ENCODE measurements at places on chromosomes 1 and 21.
A peak's percentile ranks its signal among the peaks of the same experiment; 100 is the strongest.

DNA sequence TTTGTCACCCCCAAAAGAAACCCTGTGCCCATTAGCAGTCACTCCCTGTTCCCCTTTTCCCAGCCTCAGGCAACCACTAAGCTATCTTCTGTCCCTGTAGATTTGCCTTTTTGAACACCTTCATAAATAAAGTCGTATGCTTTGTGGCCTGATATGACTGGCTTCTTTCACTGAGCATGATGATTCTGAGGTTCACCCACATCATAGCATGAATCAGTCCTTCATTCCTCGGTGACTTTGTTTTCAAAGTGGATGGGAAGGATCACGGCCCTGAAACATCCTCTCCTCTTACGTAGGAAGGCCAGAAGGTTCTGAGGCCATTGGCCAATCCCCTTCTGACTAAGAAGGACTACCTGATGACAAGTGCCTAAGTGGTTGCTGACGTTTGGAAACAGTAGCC lies 39.1 kb downstream of the NIPAL3 start:
- no peak for DNase-seq

GRCh38 chr1:32891241-32891570 lies 4.9 kb downstream of the HPCA start:
- no peak for DNase-seq

DNA sequence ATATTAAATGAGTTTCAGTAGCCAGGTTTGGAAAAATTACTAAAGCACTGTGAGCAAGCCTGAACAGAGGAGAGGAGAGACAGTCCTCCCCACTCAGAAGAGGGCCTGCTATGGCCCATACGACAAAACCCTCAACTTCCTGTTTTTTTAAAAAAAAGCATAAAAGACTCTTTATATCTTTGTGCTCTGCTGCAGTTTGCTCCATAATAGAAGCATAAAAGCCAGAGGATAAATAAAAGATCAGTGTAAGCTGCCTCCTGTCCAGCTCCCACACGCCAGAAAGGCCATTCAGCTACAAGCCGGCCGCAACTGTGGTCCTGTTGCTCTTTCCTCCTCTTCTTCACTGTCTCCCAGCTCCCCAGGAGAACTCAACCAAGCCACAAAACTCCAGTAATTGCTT lies 37.8 kb downstream of the NID1 start:
- DNase-seq: no peak

DNA sequence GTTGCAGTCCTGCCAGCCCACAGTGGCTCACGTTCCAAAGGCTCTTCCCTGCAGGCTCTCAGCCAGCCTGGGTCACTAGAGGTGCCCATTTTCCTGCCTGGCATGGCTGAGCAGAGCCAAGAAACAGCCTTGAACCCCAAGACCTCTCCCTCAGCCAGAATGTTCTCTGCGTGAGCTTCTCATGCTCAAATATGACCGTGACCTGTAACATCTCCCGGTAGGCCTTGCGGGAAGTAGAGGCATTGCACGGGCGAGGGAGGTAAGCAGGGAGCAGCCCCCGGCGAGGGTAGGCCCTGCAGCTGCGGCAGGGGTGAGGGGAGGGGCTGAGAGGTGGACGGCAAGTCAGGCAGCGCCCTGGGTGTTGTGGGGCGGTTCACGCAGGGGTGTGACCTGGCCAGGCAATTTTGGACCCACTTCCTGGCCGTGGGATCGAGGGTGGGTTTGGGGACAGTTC lies 20.0 kb downstream of the RRP1 start:
- DNase-seq: no peak

- no peak for DNase-seq
Measured at GRCh38 chr1:88730995-88731394, 46.9 kb downstream of the PKN2 start.

GRCh38 chr1:89995598-89996449 lies 914 bp downstream of the ZNF326 start:
- DNase-seq: no peak

DNA sequence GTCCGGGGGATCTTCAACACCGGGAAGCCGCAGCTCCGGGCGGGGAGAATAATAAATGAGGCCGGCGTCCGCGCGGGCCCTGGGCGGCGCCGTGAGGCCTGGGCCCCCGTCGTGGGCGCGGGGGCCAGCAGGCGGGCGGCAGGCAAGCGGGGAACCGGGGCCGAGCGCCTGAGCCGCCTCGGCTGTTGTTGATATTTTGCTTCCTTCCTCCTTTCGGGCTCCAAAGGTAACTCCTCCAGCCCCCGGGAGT lies at the start of gene MEF2D:
Gene MEF2D, minus strand, starts transcription at position 233 of the 250 bp plus-strand sequence. CDS start 17,483 bp downstream, outside the sequence.
- no peak for DNase-seq

GRCh38 chr1:217563179-217563578 lies 67.7 kb downstream of the GPATCH2 start:
- no peak for DNase-seq

- DNase-seq: no peak
Measured at GRCh38 chr1:182783068-182783467, 6.5 kb upstream of the NPL start.

GRCh38 chr1:165907256-165907857 lies 79.9 kb downstream of the UCK2 start:
- DNase-seq: no peak

DNA sequence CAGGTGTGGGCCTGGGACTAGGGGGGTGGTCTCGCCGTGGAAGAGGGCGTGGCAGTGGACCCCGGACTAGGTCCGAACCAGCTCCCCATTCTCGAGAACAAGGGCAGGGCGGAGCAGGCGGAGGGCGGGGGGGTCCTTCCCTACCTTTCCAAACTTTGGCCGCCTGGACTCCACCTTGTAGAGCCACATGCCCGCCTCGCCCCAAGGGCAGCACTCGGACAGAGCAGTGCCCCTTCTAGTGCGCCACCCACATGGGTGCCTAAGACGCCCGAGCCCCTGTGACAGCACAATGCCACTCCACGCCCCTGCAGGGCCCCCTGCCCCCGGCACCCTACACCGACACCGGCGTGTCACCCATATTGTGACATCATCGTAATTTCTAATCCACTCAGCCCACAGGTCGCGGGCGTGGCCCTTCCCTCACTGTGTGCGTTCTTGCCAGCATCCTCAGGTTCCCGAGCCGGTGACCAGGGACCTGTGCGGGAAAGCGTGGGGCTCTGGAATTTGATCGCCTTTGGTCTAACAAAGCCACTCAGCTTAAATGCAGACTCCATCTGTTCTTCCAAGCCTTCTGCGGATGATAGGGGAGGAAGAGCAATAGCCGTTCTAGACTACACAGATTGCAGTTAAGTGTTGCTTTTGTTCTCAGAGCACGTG lies 553 bp upstream of the STMN1 start:
- DNase-seq: peak; percentile 25

DNA sequence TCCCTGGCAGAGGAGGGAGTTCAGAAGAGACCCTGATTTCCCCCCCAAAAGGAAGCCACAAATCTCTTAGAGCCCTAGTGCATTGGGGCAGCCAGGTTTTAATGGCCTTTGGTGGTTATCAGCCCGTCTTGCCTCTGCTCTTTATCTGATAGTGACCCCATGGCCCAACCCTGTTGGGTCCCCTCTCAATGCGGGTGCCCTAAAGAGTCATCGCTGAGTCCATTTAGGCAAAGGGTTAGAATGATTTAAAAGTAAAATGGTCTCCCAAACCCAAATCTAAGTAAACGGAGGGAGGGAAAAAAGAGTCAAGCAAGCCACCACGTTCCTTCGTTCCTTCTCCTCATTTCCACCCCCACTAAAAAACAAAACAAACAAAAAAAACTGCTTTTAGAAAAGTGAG lies 164.0 kb downstream of the RUNX1 start:
- no peak for DNase-seq

- DNase-seq: no peak
Measured at GRCh38 chr1:3865606-3866160, 8.4 kb downstream of the DFFB start.

GRCh38 chr1:175704621-175705020 lies 38.8 kb downstream of the TNR start:
- DNase-seq: no peak

GRCh38 chr1:55519276-55519675 lies 304.1 kb upstream of the USP24 start:
- DNase-seq: no peak

GRCh38 chr1:48792961-48793360 lies 16.3 kb upstream of the BEND5 start:
- no peak for DNase-seq

DNA sequence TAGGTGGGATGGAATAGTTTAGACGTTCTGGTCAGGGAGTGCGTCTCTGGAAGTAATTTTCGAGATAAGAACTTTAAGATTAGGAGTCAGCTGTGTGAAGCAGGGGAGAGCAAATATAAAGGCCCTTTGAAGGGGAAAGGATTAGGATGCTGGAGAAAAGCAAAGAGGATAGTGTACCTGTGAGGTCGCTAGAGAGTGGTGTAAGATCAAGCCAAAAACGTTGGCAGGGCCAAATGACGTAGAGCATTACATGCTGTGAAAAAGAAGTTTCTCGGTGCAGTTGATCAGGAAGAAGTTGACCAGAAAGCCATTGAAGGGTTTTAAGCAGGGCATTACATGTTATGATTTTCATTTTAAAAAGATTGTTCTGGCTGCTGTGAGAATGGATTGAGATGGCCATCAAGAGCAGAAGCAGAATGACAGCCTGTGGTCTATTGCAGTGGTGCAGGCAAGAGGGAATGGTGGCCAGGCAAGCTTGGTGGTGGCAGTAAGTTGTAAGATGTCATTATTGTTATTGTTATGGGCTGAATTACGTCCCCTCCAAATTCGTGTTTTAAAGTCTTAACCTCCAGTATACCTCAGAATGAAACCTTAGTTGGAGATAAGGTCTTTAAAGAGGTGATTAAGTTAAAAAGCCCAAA lies 113.6 kb upstream of the KIF26B start:
- DNase-seq: no peak

DNA sequence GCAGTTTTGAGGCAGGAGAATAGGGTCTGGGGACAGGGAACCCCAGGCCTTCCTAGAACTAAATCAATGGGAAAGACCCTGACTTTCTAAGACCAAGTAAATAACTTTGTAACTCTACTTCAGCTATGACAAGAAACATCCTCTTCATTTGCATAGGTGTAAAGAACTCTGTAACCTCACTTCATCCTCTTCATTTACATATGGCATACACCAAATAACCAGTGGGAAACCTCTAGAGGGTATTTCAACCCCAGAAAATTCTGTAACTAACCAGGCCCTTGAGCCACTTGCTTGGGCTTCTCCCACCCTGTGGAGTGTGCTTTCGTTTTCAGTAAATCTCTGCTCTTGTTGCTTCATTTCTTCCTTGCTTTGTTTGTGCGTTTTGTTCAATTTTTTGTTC lies 495.6 kb downstream of the SIPA1L2 start:
- DNase-seq: peak; percentile 3

DNA sequence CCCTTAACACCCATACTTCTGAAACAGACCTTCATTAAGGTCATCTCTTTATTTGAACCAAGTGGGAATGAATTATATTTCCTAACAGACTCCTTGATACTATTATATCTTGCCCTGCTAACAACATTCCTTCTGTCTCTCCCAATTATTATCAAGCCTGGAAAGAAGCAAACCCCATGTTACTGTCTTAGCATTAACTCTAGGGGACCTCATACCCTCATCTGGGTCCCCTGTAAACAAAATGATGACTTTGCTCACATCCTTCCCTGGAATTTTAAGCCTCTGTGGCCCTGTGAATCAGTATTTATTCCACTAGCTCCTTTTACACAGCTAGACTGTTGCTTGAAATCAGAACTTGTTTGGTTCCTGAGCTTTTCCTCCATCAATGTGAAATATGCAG lies 38.3 kb upstream of the BCL10 start:
- DNase-seq: no peak

GRCh38 chr1:61482170-61482734 lies 242.7 kb downstream of the TM2D1 start:
- DNase-seq: no peak

DNA sequence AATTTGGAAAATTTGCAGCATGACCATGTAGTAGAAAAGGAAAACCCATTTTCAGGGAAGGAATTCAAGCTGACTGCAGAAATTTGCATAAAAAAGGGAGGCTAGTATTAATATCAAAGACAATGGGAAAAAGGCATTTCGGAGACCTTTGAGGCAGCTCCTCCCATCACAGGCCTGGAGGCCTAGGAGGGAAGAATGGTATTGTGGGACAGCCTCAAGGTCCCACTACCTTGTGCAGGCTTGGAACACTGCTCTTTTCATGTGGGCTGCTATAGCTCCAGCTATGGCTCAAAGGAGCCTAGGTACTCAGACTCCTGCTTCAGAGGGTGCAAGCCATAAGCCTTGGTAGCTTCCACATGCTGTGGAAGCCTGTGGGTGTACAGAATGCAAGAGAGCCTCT lies 139.3 kb downstream of the C1orf94 start:
- no peak for DNase-seq

DNA sequence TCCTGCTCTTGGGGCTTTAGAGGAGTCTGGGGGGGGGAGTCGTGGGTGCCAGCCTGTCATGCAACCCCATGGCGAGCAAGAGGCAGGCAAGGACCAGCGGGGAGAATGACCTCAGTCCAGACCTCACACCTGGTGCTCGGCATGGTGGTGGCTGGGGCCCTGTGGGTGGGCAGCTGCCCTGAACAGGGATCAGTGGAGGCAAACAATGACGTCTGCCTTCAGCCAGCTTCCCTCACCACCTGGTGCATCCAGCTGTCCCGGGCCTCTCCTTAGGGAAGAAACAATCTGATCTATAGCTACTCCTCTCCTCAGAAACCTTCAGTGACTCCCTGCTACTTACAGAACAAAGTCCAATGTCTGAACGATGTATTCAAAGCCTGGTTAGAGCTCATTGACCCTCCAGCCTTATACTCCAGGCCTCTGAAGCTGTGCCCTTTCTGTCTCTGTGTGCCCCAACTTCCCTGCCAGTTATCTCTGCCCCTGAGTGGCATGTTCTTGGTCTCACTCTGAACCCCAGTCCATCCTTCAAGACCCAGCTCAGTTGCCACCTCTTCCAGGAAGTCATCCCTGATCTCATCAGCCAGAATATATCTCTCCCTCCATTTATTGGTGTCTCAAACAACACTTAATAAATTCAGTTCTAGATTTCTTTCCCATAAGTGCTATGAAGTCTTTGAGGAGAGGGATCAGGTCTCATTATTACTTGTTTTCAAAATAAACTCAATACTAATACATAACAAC lies 6.6 kb downstream of the PADI2 start:
- no peak for DNase-seq

DNA sequence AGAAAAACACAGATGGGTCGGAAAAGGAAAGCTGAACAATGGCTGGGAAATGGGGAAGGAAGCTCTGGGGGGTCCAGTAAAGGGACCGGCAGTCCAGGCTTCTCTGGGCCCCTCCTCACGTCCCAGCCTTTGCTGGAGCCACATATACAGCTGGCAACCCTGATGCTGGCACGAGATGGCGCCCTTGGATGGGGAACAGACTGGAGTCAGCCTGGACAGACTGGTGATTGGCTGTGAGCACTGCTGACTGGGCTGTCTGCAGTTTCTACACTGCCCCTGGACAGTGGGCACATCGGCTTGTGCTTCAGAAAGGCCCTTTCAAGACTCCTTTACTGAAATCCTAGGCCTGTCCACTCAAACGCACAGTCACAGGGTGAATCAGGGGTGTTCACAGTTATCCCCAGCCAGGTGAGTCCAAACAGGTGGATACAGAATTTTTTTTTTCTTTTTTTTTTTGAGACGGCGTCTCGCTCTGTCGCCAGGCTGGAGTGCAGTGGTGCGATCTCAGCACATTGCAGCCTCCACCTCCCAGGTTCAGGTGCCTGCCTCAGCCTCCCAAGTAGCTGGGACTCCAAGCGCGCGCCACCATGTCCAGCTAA lies 31.1 kb upstream of the ZBTB40 start:
- DNase-seq: peak; percentile 66

- DNase-seq: peak; percentile 37
Measured at GRCh38 chr1:109482791-109483671, 674 bp upstream of the ATXN7L2 start.

Measured in activated CD4-positive, alpha-beta T cell treated with anti-CD3 and anti-CD28 coated beads, Interleukin-2, Interleukin-6, amounts not matched to agents 100 ng/mL and 50 ng/mL, durations not matched to agents 16 hours and 8 hours (primary cell).